Choroid plexus epithelial cell (primary cell): ENCODE measurements at places on chromosomes 4 and X.

GRCh38 chr4:40281913-40282312, 53.2 kb upstream of the CHRNA9 start:
- no peak for DNase-seq

- DNase-seq, result no peak
Measured at GRCh38 chr4:148951346-148951745, 509.1 kb upstream of the NR3C2 start.

GRCh38 chrX:6203462-6204215, 25.0 kb downstream of the NLGN4X start:
- no peak for DNase-seq

DNA sequence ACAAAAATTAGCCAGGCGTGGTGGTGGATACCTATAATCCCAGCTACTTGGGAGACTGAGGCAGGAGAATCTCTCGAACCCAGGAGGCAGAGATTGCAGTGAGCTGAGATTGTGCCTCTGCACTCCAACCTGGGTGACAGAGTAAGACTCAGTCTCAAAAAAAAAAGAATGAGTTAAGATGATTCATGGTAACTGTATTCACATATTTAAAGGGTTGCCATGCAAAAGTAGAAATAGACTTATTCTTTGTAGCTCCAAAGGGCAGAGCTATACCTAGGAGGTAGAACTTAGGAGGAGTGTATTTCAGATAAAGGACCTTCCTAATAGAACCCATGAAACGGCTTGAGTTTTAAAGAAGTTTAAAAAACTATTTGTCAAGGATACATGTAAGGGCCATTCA, 104.3 kb upstream of the IL13RA1 start:
- DNase-seq, result no peak
